ENCODE measurements at places on chromosomes 6 and 20. TPM values are rescaled to one million over a fixed set of nuclear protein-coding genes. Genes with fewer than 3 reads are reported as not detected.
A peak's percentile ranks its signal among the peaks of the same experiment; 100 is the strongest.

GRCh38 chr6:36545767-36546307 is 1.4 kb downstream of the STK38 start:
- H3K4me3 ChIP-seq = peak overlapping the region; percentile 93
- no peaks in the 10 kb centered on the region for H3K27me3 ChIP-seq
- H3K4me1 ChIP-seq = peaks cover 9% of the 10 kb centered on the region
- peak overlapping the region; percentile 90 for H3K27ac ChIP-seq
- DNase-seq = no peak
- H3K36me3 ChIP-seq = no peaks in the 10 kb centered on the region

- H3K36me3 ChIP-seq = no peaks in the 10 kb centered on the region
- DNase-seq = no peak
- peaks cover 6% of the 10 kb centered on the region for H3K4me1 ChIP-seq
- H3K27me3 ChIP-seq = no peaks in the 10 kb centered on the region
- H3K4me3 ChIP-seq = no peak overlapping the region
- H3K27ac ChIP-seq = no peak overlapping the region
Observed at GRCh38 chr6:98949589-98949988, 1.8 kb upstream of the FBXL4 start.

GPR63 gene
- polyA plus RNA-seq = 1.3 TPM

FAM162B gene
- polyA plus RNA-seq = 11.6 TPM

DNA sequence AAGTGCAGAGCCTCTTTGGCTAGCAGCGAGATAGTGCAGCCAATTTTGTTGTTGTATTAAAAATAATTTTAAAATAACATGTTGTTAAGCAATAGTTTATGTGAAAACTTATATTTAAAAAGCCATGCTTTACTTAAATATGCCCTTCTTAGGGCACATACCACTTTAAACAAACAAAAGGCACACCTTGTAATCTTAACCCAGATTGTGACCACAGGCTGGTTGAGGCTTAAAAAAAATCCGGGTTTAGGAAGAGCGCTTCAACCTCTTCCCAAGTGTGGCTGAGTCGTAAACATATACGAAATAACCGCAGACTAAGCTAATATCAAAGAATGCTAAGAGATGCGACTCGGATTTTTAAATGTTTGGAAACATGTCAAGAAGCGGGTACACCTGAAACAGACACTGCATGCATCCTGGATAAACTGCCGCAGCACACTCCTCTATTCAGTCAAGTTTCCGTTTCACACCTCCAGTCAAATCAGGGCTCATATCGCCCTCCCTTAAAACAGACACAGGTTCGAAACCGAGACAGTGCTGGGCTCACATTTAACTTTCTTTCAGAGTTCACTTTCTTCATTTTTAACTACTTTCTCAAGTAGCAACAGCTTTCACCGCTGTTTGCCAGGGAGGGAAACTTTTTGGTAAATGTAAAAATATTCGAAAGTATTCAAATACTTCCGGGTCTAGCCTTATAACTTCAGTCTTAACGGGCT is 1.5 kb downstream of the DEK start:
- peaks cover 8% of the 10 kb centered on the region for H3K4me1 ChIP-seq
- peak overlapping the region; percentile 99 for H3K27ac ChIP-seq
- DNase-seq = no peak
- H3K27me3 ChIP-seq = no peaks in the 10 kb centered on the region
- no peaks in the 10 kb centered on the region for H3K36me3 ChIP-seq

DNA sequence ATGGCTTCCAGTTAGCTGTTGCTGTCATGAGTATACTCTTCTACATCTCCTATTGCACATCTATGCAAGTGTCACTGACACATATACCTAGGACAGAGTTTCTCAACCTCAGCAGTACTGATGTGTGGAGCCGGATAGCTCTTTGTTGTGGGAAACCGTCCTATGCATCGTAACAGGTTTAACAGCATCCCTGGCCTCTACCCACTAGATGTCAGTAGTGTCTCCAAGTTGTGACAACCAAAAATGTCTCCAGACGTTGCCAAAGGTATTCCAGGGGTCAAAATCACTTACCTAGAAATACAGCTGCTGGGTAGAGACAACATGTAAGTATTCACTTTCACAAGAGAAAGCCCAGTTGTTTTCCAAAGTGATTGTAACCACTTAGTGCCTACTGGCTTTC is 637.6 kb downstream of the RNF144B start:
- no peaks in the 10 kb centered on the region for H3K27me3 ChIP-seq
- no peak overlapping the region for H3K4me3 ChIP-seq
- DNase-seq = no peak
- no peak overlapping the region for H3K27ac ChIP-seq

BCAS4 gene
- 2.7 TPM for polyA plus RNA-seq

CGAS gene
- 3.5 TPM for polyA plus RNA-seq

SCRT2 gene
- not detected for polyA plus RNA-seq

C20orf202 gene
- 0.22 TPM for polyA plus RNA-seq

DNA sequence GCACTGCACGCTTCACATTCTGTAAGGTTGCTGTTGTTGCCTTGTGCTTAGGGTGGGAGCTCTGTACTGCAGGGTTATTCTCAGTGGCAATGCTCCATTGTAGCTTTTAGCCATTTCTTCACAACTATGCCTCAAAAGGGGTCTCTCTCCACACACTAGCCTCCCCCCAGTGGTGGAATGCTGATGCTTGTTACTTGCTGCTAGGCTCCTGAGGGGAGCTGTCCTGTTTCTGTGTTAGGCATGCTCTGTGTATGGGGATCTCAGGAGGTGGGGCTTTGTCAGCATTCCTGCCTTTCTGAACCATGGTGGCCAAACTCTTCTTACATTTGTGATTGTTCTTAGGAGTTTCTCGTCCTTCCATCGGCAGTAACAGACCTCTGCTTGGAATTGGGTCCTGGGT is 18.8 kb downstream of the TMEM170B start:
- no peaks in the 10 kb centered on the region for H3K36me3 ChIP-seq
- no peak overlapping the region for H3K27ac ChIP-seq
- H3K27me3 ChIP-seq = no peaks in the 10 kb centered on the region
- DNase-seq = no peak
- no peaks in the 10 kb centered on the region for H3K4me1 ChIP-seq
- H3K4me3 ChIP-seq = no peak overlapping the region

PHF20 gene
- 35.1 TPM for polyA plus RNA-seq

GRCh38 chr20:36836591-36837269 is 39.2 kb upstream of the TLDC2 start:
- H3K27ac ChIP-seq = no peak overlapping the region
- peak; percentile 71 for DNase-seq
- peaks cover 20% of the 10 kb centered on the region for H3K4me1 ChIP-seq
- no peaks in the 10 kb centered on the region for H3K27me3 ChIP-seq

- H3K27me3 ChIP-seq = no peaks in the 10 kb centered on the region
- H3K27ac ChIP-seq = no peak overlapping the region
- DNase-seq = no peak
- no peaks in the 10 kb centered on the region for H3K36me3 ChIP-seq
- no peak overlapping the region for H3K4me3 ChIP-seq
Observed at GRCh38 chr6:166430269-166430668, 47.5 kb upstream of the MPC1 start.

SLC17A3 gene
- polyA plus RNA-seq = 0.35 TPM

GRCh38 chr6:14476793-14477531 is 359.4 kb downstream of the CD83 start:
- no peaks in the 10 kb centered on the region for H3K27me3 ChIP-seq
- no peaks in the 10 kb centered on the region for H3K36me3 ChIP-seq
- DNase-seq = peak; percentile 65
- H3K27ac ChIP-seq = peak overlapping the region; percentile 44
- peaks cover 11% of the 10 kb centered on the region for H3K4me1 ChIP-seq
- H3K4me3 ChIP-seq = no peak overlapping the region

DNA sequence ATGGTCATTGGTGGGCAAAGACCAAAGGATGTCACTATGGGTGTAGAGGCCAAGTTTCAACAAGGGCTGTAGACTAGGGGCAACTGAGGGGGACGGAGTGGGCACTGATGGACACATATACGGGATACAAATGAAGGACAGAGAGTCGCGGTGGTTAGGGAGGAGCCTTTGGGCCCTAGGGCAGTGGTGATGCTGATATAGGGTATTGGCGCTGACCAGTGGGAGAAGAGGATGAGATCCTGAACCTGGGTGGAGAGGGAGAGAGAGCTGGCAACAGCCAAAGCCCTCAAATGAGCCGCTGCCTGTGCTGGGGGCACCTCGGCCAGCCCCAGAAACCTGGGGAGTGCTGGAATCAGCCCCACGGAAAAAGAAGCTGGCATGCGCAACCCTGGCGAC is 1.6 kb downstream of the CDH22 start:
- DNase-seq = no peak
- H3K36me3 ChIP-seq = no peaks in the 10 kb centered on the region
- no peak overlapping the region for H3K4me3 ChIP-seq

DNA sequence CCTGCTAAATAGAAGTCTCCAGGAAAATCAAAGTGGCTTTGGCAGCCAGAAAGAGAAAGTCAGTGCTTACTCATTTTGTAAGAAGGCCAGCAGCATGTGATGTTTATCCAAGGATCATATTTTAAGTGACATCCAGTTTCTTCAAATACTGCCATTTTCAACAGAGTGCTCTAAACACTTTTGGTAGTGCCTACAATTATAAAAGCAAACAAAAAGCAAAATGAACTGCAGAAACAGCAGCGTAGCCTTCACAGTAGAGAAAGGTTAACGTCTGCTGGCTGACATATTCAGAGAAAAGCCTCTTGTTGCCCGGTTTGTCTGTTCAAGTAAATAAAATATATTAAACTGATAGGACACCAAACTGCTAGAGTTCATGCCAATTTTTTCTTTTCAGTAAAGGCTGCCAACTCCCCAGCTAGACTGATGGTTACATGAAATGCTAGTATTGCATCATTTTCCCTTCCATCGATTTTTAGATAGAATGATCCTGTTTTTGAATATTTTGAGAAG is 705.7 kb upstream of the SLC35B3 start:
- H3K27me3 ChIP-seq = no peaks in the 10 kb centered on the region
- no peak overlapping the region for H3K4me3 ChIP-seq
- no peaks in the 10 kb centered on the region for H3K36me3 ChIP-seq
- H3K27ac ChIP-seq = no peak overlapping the region
- DNase-seq = no peak

- peak; percentile 86 for DNase-seq
- H3K27ac ChIP-seq = peak overlapping the region; percentile 95
- no peaks in the 10 kb centered on the region for H3K36me3 ChIP-seq
- no peaks in the 10 kb centered on the region for H3K27me3 ChIP-seq
- H3K4me3 ChIP-seq = peak overlapping the region; percentile 64
Observed at GRCh38 chr20:41692479-41693135, 74.4 kb upstream of the CHD6 start.

RNF39 gene
- polyA plus RNA-seq = 1.1 TPM

MOCS1 gene
- 11.4 TPM for polyA plus RNA-seq

GRCh38 chr6:80988892-80989291 is 763.6 kb downstream of the TENT5A start:
- no peak overlapping the region for H3K27ac ChIP-seq
- DNase-seq = no peak
- no peaks in the 10 kb centered on the region for H3K27me3 ChIP-seq
- H3K4me3 ChIP-seq = no peak overlapping the region
- H3K4me1 ChIP-seq = no peaks in the 10 kb centered on the region
- H3K36me3 ChIP-seq = no peaks in the 10 kb centered on the region

OXT gene
- not detected for polyA plus RNA-seq

Data from ovary (tissue), 10 donors.